ENCODE measurements at places on chromosomes 1 and 21.

DNA sequence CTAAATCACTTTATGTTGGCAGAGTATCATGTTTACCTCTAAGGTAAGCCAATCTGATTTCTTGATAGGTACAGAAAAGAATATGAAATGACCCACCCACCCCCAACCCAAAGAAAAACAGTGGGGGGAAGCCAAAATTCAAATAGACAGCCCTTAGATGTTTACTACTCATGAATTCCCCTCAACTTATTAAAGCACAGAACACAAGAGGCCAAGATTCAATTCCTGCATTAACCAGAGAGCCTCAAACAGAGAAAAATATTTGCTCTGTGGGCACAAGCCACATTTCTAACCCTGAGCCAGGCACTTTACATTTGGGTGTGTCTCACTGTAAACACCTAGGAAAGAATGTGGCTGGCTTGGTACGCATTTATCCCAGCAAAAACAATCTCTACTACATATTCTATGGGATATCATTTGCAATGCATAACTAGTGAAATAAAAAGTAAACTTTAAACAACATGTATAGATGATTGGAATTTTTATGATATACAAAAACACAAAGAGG is 84.3 kb downstream of the PTPN14 start:
- no peak for DNase-seq

- no peak for DNase-seq
Measured at GRCh38 chr1:34066166-34066565, 98.9 kb downstream of the CSMD2 start.

DNA sequence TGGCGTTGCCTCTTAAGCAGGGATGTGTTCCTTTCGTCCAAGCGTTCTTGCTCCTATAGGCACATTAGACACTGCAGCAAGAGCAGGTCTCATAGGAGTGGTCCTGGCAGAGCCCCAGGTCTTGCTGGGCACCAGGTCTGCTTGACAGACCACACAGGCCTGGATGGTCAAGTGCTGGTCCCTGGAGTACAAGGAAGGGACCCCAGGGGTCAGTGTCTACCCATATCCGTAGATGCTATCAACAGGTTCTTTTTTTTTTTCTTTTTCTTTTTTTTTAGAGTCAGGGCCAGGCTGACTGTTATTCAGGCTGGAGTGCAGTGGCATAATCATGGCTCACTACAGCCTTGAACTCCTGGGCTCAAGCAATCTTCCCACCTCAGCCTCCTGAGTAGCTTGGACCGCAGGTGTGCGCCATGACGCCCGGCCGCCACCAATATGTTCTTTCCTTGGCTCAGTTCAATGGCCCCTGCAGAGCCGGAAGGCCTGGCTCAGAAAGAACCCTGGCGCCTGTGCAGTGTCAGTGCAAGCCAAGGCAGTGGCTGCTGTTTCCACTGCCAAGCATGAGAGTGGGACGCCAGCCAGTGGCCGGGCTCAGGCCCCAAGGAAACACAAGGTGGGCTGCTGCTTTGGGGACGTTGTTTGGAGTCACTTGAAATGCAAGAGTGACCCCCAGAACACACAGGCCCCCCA is 10.0 kb upstream of the TNFRSF8 start:
- no peak for DNase-seq

DNA sequence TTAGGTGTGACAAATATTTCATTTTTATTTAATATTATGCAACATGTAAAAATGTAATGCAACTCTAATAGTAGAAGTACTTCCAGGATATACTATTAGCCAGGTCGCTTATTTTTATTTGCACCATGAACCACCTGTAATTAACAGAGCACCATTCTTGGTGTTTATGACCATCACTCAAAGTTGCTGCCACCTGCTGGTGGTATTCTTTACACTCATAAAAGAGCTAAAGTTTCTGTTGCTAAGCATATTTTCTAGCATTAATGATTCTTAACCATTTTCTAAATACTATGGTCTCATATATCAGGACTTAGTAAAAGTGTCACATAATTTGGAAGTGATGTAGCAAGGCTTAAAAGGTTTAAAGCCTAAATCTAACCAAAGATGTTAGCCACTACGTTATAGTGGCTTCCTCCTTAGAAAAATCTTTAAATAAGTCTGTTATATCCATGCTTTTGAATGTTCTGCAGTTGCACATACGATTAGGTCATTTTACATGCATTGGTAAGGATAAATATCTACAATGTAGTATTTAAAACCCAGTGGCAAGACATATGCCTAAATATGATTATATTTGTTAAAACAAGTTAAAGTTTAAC is 244.5 kb downstream of the NEGR1 start:
- DNase-seq, result no peak

DNA sequence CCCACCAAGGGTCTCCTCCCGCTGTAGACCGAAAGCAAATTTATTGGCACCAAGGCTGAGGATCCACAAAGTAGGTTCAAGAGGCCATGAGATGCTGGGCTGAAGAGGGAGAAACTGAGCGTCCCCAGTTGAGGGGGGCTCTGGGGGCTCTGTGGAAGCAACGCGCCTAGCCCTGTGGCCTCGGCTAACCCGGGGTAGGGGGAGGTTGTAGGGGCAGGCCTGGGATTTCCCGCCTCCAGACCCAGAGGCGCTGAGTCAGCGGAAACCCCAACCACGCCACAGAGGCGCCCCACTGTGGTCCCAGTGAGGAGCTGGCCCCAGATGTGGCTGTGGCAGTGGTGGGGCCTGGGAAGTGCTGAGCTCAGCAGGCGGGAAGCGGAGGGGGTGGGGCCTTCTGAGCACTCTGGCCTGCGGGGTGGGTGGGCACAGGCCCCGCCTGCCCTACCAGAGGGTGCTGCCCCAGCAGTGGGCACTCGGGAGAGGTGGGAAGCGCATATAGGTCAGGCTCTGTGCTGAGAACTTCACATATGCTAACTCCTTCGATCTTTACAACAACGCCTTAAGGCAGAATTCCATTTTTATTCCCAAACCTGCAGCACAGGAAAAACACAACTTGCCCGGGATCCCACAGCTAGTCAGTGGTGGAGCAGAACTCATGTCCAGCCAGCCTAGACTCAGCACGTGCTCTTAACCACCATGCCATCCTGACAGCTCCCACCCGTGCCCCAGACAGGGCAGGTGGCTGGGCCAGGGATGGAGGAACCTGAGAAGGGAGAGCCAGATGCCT is 1.5 kb upstream of the COL16A1 start:
- DNase-seq, result no peak

DNA sequence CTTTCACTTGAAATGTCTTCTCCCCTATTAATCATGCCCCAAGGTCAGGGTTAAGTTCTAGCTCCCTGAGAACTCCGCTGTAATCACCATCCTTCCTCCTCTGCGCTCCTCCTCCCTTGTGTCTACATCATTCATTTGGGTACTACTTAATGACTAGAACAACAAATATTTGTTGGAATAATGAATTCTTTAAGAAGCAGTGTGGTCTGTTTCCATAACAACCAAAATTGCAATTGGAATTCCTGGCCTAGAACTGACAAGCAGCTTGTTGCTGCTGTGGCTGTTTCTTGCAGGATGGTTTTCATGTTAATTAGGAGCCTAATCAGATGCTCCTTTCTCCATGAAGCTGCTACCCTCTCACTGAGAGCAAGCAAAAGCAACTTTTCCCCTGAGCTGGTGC is 192.5 kb downstream of the ZZZ3 start:
- DNase-seq, result no peak

DNA sequence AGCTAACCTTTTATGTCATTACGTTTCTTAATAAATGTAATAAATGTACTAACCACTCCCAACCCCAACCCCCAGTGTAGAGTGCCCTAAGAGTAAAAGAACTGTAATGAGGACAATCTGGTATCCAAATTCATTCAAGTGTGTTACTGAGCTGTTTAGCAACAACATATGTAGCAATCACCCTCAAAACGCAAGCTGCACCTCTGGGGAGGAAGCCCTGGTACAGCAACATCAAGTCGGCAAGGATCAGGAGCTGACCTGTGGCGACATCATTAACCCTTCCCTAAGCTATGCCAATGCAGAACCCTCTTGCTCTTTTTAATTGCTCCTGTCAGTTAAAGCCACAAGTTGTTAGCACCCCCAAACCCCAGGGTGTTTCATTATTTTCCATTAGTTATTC is 47.1 kb downstream of the STX6 start:
- DNase-seq, result no peak

DNA sequence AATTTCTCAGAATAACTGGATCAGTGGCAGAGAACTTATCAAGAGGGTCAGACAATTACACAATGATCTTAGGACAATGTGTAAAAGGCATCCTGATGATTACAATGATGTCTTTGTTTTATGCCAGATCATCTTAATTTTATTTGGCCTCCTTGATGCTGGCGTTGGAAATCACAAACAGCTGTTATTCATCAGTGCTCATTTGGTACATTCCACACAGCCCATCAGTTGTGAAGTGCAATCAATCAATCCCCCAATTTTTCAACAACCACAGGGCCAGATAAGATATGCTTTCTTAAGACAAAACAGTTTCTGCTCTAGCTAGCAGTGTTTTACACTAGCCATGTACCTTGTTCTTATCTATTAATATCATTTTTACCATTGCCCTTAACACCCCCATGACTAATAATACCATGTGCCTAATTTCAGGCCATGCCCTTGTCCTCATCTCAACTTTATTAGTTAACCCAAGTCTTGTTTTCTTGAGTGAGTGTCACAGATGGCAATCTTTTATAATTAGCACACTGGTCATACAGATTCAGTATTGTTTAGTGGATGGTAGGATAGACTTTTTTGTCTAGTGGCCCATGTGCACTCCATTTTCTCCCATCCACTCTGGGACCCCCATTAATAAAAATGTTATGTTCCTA is 40.8 kb upstream of the COL24A1 start:
- DNase-seq, result no peak

DNA sequence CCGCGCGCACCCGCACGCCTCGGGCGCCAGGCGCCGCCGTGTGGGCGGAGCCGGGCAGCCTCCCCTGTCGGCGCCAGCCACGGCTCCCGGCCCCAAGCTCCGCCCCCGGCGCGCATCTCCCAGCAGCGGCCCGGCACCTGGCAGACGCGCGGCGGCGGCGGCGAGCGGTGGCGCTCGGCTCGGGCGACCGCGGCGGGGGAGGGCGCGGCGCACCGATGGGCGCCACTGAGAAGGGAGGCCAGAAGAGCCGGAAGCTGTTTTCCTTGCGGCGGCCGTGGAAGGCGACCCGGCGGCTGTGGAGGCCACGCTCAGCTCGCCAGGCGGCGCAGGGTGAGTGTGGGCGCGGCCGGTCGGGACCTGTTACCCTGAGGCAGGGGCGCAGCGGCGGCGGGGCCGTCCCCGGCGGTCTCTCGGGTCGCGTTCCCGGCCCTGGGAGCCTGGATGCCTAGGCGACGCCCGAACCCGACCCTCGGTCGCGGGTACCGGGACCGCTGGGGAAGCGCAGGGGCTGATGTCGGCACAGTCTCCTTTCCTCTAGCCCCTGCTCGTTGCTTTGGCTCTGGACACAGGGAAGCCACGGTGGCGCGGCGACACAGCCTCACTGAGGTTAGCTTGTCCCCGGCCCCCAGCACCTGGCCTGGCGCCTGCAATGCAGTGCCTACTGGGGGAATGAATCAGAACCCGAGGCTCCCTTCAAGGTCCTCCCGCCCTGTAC is 54.9 kb upstream of the DNAJC6 start:
- DNase-seq, result peak; percentile 80

DNA sequence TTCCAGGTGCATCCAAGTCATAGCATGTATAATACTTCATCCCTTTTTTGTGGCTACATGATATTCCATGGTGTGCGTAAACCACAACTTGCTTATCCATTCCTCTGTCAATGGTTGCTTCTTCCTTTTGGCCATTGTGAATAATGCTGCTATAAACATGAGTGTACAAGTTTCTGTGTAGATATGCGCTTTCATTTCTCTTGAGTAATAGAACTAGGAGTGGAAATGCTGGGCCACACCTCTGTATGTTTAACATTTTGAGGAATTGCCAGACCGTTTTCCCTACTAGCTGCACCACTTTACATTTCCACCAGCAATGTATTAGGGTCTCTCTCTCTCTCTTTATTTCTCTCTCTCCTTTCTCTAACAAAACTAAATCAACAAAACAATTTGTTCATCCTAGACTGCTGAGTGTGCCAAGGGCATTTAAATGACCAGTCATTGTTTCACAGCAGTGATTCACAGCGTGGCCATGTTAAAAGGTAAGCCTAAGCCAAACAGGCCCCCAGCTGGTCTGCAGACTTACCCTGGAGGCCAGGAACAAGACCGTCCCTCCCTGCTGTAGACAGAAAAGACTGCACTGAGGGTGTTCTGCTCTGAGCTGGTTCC is 53.2 kb upstream of the LYST start:
- peak; percentile 61 for DNase-seq

DNA sequence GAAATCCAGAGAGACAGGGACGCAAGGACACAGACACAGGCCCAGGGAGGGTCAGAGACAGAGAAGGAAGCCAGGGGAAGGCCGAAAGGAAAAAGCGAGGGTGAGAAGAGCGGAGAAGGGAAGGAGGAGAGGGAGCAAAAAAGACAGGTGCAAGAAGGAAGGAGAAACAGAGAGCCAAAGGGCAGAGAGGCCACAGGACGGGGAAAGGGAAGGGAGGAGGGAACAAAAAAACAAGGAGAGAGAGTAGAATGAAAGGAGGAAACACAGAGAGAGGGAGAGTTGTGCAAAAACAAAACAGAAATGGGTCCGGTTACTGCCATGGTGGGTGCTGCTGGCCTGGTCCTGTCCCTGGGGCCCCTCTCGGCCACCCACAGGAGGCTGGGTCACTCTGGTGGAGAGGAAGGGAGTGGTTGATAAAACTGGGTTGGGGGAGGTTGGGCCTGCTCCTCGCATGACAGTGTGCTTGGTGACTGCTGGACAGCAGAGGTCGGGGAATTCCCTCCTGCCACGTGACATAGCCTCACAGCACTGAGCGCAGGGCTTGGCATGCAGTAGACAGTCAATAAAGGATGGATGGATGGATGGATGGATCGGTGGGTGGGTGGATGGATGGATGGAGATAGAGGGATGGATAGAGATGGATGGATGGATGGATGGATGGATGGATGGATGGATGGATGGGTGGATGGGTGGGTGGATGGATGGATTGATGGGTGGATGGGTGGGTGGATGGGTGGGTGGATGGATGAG is 64.8 kb downstream of the RAP1GAP start:
- peak; percentile 58 for DNase-seq

GRCh38 chr1:55503663-55504305 is 288.6 kb upstream of the USP24 start:
- no peak for DNase-seq

DNA sequence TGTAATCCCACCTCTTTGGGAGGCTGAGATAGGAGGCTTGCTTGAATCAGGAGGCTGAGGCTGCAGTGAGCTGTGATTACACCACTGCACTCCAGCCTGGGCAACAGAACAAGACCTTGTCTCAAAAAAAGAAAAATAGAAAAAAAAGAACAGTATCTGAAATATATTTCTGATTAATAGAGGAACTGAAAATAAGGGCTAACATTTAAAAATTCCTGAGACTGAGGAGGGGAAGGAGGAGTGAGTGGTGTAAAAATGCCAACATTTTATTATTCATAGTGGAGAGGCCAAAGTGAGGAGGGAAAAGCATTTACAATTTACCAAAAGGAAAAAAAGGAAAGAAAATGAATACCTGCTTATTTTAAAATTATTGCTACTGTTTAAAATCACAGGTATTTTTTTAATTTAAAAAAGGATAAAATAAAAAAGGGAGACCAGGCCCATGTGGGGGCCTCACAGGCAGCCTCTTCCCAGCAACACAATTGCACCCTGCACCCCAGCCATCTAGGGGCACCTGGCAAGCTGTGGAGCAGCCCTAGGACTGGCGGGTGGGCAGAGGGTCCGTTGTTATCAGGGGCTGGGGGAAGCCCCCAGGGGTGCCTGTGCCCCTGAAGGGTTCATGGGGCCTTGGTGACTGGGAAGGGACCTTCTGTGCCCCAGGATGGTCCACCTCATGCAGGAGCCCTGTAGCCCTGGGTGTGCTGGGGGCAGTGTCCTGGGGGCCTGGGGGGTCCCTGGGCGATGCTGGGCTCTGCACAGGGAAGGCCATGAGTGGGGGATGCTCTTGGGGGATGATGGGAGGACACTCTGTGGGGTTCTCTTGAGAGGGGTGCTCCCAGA is 34.8 kb upstream of the ADARB1 start:
- DNase-seq, result no peak

Data from Caki2 (cell line).